Renal pelvis (tissue), 12 donors: ENCODE measurements at places on chromosomes 3 and 15.

GRCh38 chr3:114498539-114499370 lies 204.9 kb downstream of the TIGIT start:
- no peak for DNase-seq

DNA sequence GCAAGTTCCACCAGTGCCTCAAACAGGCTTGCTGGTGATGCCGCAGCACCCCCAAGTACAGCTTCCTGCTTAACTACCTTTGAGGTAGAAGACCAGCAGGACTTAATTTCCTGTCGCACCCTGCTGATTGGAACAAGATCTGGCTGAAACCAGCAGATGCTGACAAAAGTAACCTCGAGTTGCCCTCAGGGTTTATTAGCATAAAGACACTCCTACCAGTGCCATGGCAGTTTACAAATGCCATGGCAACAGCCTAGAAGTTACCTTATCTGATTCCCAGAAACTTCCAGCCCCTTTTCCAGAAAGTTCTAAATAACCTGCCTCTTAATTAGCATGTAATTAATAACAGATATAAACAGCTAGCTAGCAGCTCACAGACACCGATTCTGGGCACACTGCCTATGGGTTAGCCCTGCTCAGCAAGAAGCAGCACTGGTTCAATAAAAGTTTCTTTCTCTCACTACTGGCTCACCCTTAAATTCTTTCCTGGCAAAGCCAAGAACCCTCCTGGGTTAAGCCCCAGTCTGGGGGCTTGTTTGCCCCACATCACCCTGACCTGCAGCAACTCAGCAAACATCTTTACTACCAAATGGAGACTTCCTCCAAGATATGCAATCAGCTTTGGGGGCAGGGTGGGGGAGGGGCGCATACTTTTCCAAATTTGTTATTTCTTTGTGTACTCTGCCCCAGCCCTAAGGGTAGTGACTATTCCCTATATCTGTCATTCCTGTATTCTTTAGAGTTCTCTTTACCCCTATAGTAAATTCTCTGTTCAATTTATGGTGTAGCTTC lies 54.2 kb downstream of the MAP4 start:
- DNase-seq, result peak; percentile 63

- no peak for DNase-seq
These were observed 4.5 kb upstream of the HCN4 start for GRCh38 chr15:73373221-73373620.

- DNase-seq, result no peak
These were observed 201.5 kb upstream of the IL12A start for GRCh38 chr3:159787178-159787574.

DNA sequence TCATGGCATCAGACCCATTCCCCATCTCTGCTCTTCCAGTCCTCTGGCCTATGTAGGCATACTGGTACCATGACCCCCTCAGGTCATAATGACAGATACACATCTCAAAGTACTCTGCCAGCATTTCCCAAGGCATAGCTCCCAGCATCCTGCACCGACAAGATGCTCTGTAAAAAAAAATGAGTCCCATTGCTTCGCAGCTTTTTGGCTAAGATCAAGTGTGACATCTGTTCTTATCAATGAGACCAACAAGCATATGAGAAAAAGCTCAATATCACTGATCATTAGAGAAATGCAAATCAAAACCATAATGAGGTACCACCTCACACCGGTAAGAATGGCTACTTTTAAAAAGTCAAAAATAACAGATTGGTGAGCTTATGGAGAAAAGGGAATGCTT lies 463.9 kb upstream of the PROK2 start:
- DNase-seq, result no peak

- DNase-seq, result no peak
These were observed 98.6 kb upstream of the KLF13 start for GRCh38 chr15:31228011-31228484.

GRCh38 chr3:3110299-3110630 lies at the start of gene IL5RA:
Gene IL5RA, minus strand, starts transcription at chr3:3110374. Its CDS starts 5,390 bp downstream, at chr3:3104984.
- DNase-seq, result peak; percentile 72

GRCh38 chr15:71203586-71204474 lies 88.6 kb downstream of the THSD4 start:
- no peak for DNase-seq

DNA sequence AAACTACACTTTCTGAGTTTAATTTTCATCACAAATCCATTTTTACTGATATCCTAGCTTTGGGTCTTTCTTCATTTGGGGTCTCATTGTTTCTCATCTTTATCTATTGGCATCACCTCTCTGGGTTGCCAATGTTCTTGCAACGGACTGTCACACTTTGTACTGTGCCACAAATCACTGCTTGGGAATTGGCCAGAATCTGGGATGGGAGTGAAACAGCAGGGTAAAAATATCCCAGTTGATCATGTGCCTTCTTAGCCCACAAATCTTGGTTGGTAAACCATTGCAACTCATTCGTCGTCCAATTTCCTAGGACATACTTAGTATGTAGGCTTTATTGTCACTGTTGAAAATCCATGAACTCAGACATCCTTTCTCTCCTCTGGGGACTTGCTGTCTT lies 698.5 kb downstream of the OTOL1 start:
- DNase-seq, result no peak

GRCh38 chr15:88563638-88564037 lies 17.2 kb upstream of the DET1 start:
- DNase-seq, result no peak
